ENCODE measurements at places on chromosomes 2 and 18.

DNA sequence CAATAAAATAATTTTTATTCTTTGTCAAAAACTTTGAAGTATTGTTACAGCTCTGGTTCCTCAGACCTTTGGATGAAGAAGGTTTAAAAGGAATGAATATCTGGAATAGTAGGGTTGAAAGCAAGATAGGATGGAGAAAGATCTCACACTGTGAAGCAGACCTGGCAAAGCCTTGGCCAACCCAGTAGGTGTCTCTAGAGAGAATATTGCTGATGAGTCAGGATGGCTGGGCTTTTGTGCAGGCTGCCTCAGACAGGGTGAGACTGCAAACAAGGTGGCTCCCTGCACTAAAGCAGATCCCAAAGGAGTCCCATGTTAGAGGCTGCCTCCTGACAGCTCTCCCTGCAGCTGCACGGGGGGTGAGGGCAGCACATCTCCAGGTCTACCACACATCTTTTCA, 226.0 kb upstream of the ITGA4 start:
- DNase-seq: peak; percentile 44

- no peak for DNase-seq
Measured at GRCh38 chr2:219726916-219727315, 99.5 kb downstream of the SLC4A3 start.

- DNase-seq: no peak
Measured at GRCh38 chr18:46313521-46313920, 209.3 kb downstream of the HAUS1 start.

DNA sequence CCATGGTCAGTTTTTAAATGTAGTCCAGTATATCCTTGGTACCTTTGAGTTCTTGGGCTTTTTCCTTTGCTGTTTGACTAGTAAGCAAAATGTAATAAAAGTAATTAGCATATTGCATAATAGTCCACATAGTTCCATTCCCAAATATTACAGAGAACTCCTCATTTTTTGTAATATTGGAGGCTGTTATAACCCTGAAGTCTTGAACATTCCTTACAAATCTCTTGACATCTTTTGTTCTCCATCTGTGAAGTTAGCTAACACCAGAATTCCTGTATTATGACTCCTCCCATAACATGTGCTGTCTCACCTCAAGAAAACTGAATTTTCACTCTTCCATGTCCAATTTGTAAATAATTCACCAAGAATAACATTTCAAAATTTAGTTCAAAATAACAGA, 17.1 kb downstream of the CREB1 start:
- peak; percentile 24 for DNase-seq

- DNase-seq: peak; percentile 74
Measured at GRCh38 chr2:188765522-188766470, 208.4 kb upstream of the COL3A1 start.

DNA sequence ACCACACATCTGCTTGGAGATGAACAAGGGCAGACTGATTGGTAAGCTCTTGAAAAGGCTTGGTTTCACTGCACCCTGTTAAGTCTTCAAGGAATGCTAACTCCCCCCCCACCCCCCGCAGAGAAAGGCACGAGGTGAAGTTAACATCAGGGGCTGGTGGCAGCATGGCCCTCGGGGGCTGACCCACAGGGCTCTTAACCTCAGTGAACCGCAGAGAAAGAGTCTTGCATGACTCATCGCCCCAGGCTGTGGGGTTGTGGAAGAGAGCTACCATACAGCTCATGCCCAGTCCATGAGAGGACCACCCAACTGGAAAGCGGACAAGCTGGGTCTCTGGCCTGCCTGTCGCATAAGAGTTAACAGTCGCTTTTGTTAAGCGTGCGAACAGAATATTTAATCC, 10.6 kb upstream of the CEP68 start:
- DNase-seq: no peak

DNA sequence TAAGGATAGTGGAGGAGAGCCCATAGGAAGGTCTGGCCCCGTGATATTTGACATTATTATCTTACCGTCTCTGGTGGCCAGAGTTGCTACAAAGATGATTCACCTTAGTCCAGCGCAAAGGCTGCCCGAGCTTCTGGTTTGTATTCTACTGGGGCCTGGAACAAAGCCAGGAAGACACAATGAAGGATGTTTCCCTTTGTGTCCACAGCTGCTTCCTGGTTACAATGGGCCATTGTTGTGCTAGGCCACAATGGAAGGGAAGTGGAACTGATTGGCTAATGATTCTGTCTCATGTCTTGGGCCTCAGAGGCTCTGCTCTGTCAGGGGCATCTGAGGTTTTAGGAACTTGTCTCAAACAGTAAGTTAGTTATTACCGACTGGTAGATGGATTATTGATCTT, 132.2 kb downstream of the TDRD15 start:
- peak; percentile 1 for DNase-seq

GRCh38 chr2:218217360-218218267, 625 bp downstream of the ARPC2 start:
- peak; percentile 31 for DNase-seq

- no peak for DNase-seq
Measured at GRCh38 chr2:195542067-195542466, 115.0 kb upstream of the SLC39A10 start.

DNA sequence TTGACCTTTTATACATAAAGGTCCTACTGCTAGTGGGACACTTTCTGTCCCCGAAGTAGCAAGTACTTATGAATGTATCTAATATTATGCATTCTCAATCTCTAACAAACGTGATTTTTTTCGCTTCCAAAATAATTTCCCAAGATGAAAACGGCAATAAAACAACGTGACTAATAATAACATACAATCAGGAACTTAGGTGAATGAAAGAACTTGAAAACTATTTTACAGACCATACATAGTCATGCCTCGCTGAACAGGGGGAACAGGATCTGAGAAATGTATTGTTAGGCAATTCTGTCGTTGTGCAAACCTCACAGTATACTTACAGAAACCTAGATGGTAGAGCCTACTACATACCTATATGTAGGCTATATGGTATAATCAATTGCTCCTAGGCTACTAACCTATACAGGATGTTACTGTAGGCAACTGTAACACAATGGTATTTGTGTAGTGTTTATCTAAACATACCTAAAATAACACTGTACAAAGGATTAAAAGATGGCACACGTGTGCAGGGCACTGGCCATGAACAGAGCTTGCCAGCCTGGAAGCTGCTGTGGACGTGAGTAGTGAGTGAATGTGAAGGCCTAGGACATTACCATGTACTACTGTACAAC, 2.5 kb downstream of the RTN4 start:
- peak; percentile 94 for DNase-seq

DNA sequence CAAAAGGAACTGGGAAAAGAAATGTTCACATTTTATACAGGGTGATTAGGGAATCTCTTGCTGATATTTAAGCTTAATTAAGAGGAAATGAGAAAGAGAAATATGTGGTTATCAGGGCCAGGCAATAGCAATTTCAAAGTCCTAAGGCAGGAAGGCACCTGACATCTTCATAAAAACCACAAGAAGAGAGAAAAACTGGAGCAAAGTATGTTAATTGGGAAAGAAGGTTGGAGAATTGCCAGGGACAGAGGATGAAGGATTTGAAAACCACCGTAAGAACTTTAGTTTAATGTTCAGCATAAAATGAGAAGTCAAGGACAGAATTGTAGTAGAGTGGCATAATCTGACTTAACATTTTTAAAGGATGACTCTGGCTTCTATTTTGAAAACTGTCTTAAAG, 691.8 kb upstream of the NRXN1 start:
- DNase-seq: no peak
